ENCODE measurements at places on chromosomes 2 and 18. TPM values are rescaled to one million over a fixed set of nuclear protein-coding genes. Genes with fewer than 3 reads are reported as not detected.

SP140 gene
- total RNA-seq, result 0.11 TPM

FAM228A gene
- not detected for total RNA-seq

PCARE gene
- not detected for total RNA-seq

SLC23A3 gene
- total RNA-seq, result 0.86 TPM

ANKRD30B gene
- total RNA-seq, result not detected

CTAGE1 gene
- not detected for total RNA-seq

RTP5 gene
- not detected for total RNA-seq

TET3 gene
- total RNA-seq, result 2.9 TPM

- DNase-seq, result no peak
These were observed 86.5 kb downstream of the EFEMP1 start for GRCh38 chr2:55837073-55837472.

GRCh38 chr2:105103481-105103880 is 65.6 kb downstream of the MRPS9 start:
- no peak for DNase-seq

GRCh38 chr2:217618744-217619143 is 384.1 kb downstream of the TNS1 start:
- DNase-seq, result no peak

DNA sequence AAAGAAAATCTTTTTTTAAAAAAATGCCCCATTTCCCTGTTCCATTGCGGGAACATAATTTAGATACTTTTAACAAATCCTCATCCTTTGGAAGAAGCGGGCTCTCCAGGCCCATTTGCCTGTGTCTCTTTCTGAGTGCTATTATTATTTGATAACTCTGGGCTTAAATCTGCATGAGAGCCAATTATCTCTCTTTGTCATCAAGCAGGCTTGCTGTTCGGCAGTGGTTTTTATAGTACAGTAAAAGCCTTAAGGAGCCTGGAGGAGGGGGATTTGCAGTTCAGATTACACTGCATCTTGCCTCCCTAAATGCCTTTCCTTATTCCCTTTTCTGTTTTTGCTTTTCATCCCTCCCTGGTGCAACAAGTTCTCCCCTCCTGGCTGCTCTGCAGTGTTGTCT is 50.6 kb downstream of the CELF4 start:
- DNase-seq, result no peak

- no peak for DNase-seq
These were observed 373.8 kb downstream of the EPHA4 start for GRCh38 chr2:221198309-221198708.

GRCh38 chr18:37654034-37654433 is 88.4 kb upstream of the CELF4 start:
- no peak for DNase-seq

DNA sequence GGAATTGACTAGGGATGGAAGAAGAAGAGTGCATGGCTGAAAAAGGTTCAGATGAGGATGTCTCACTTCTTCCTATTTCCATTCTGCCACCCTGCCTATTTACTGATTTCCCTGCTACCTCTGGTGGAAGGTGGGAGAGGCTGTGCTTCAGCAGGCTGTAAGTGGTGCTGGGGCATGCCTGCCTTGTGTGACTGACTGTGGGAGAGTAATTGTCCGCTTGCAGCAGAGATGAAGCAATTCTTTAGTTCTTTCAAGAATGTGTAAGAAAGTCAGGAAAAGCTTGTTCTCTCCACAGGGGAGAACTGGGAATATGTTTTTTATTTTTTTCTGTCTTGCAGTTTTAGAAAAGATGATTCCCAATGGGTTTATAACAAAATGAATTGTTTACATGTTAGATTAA is 72.5 kb upstream of the NYAP2 start:
- no peak for DNase-seq

DNA sequence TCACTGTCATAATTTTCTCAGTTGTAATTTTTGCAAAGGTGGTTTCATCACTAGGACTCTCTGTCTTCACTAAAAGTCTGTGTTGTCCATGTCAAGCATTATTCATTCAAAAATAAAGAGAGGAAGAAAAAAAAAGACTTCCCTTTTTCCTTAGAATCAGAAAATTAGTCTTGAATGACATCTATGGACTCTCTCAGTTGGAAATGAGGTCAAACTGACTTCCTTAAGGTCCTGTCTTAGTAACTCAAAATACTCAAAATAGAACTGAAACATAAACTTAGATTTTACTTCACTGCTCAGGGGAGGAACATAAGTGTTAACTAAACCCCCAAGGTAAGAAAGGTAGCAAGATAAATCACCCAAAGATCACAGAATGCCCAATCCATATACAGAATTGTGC is 2.2 kb upstream of the ZNF407 start:
- no peak for DNase-seq

DNA sequence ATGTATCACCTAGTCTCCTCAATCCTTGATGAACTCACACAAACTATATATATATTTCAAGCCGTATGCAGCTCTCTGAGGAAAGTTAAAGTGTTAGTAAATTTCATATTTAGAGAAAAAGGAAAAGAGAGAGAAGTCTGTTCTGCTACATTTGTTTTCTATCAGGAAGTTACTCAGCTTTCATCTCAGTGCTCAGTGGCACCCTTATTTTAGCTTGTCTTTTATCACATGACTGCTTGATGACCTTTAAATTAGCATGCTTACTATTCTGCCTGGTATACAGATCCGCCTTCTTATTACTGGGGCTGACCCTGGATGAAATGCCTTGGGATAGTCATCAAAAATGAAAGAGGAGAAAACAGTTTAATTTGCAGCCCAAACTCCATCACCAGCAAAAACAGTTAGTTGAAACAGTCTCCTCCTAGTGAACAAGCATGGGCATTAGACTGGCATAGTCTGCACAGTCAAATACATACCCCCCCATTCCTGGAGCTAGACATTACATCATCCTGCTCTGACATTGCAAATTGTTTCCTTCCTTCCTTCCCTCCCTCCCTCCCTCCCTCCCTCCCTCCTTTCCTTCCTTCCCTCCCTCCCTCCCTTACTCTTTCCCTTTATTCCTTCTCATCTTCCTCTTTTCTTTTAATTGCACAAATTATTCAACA is 215.7 kb downstream of the TMEM182 start:
- no peak for DNase-seq

DNA sequence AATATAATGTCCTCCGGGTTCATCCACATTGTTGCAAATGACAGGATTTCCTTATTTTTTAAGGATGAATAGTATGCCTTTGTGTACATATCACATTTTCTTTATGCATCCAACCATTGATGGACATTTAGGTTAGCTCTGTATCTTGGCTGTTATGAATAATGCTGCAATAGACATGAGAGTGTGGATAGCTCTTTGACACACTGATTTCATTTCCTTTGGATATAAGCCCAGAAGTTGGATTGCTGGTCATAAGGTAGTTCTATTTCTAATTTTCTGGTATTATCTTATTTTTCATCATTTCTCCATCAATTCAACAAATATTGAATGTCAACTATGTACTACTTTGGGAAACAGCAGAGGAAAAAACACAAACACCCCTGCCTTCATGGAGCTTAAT is 423.3 kb downstream of the MTX2 start:
- no peak for DNase-seq

- DNase-seq, result no peak
These were observed 326.9 kb upstream of the UBE2E3 start for GRCh38 chr2:180653481-180653880.

DNA sequence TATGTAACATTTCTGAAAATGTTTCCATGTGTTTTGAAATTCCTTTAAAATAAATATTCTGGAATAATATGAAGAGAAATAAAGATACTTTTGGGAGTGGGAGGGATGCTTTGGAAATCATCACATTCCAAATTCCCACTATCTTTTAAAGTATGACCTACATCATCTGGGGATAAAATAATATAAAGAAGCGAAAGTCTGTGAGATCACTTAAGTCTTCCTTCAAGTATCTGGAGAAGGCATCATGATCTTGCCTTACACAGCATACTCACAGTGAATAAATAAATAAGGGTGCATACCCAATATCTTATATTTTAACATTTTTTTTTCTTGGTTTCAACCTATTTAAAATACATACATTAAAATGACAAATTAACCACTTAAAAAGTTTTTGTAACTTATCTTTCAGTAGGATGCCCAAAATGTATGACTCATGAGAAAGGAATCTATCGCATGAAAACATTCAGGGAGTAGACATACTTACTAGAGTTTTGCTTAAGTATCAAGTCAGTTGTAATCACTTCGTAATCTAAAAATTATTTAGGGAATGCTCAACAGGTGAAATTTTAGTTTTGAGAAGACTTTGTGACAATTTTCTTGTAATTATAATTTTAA is 248.3 kb upstream of the COL3A1 start:
- peak; percentile 17 for DNase-seq

- no peak for DNase-seq
These were observed 24.1 kb downstream of the HJURP start for GRCh38 chr2:233830111-233830802.

DNA sequence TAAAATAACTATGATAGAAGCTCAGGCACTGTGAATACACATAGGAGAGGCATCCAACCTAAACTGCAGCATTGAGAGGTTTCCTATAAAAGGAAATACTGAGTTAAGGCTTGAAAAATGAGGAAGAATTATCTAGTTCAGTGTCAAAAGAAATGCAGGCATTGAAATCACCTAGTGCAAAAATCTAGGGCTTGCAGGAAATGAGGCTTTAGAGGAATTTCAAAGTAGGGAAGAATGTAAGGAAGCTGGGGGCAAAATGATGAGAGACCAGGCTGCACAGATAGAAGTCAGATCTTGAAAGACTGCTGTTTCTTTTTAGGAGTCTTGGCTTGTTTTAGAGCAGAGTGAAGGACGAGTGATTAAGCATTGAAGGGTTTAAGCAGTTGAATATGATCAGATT is 28.1 kb upstream of the SCYGR2 start:
- DNase-seq, result no peak

- DNase-seq, result peak; percentile 47
These were observed 36.4 kb downstream of the COL5A2 start for GRCh38 chr2:189142893-189143759.

GRCh38 chr2:80058562-80058961 is 246.0 kb downstream of the LRRTM1 start:
- no peak for DNase-seq

DNA sequence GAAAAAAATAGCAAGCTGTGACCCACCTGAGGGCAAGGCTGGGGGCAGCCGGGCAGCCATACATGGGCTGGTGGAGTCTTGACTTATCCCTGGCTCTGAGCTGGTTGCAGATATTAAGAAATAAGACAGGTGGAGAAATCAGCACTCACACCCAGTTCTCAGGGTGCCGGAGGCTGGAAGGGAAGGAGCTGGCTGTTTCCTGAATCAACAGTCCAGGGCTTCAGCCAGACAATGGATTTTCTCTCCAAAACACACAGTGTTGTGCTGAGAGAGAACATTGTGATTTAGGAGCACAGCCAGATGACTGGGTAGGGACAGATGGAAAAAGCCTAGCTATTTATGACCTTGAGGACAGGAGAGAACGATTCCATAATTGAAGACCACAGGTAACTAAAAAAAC is 208.8 kb downstream of the LDLRAD4 start:
- no peak for DNase-seq

GRCh38 chr2:85949280-85949679 is 60.5 kb upstream of the ST3GAL5 start:
- DNase-seq, result no peak

DNA sequence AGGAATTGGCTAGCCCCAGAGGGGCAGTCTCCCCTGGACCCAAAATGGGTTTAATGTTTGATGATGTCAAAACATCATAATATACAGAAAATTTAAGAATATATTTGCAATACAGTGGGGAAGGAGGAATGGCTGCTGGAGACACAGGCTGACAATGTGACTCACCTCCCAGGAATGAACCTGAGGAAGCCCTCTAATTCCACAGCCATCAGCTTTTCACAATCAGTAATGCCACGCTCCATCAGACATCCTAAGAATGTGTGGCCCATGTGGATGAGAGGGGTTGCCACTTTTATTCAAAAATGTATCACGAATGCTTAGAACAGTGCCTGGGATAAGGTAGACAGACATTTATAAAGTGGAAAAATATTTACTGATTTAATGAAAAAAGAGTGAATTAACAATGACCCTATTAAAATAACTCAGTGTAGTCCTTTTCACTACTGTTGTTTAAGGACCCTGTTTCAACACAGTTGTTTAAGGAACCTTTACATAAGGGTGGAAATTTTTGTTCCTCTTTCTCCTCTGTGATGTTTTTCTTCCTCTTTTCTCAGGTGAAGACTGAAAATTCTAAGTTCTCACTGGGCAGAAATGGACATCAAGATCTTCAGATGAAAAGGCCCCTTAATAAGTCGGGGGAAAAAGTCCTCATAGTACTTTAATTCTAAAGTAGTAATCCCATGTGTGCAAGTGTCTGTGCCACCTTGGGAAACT is 17.5 kb upstream of the TMEM163 start:
- peak; percentile 83 for DNase-seq

DNA sequence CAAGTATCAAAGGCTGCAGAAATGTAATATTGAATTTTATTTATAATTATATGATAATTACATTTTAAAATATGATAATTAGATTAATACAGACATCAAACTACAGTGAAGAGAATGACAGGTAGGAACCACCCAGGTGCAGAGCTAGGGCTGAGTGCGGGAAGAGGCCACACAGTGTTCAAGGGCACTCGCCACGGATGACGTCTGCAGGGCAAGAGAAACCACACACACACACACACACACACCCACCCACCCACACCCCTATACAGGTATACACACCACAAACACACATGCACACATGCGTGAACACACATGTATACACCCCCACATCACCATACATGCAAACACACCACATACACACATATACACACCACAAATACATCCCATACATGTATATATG is 41.2 kb downstream of the MBP start:
- DNase-seq, result no peak

DNA sequence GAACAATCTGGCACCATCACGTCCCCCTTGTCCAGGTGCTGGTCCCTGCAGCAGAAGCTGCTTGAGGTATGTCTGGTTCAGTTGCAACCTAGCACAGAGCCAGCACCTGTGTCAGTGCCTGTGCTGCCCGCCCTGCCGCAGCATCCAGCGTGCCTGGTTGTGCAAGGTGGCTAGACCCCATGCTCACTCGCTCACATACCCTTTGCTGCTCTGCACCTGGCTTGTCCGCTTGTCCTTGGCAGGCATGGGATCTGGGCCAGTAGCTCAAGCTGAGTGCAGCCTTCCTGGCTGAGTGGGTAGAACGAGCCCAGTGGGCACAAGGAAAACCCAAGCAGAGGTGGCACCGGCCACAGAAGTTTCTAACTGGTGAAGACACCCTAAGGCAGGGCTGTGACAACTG is 314.6 kb upstream of the KYNU start:
- no peak for DNase-seq

DNA sequence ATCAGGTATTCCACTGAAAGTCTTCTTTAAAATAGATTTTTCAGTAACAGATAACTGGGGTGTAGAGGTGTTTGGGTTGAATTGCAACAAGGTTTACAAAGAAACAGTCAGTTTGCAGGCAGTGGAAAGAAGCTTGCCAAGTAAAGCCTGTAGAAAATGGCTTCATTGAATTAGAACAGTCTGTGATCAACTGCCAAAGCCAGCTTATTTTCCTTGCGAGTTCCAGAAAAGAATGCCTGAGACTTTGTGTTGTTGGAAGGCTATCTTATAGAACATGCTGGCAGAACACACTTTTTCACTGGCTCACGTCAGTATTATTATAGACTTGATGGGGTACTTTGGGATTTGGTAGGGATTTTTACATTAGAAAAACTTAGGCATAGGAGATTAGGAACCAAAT is 601.0 kb downstream of the XIRP2 start:
- no peak for DNase-seq

All from Daoy (cell line).